ENCODE measurements at places on chromosomes 1 and 21. TPM values are rescaled to one million over a fixed set of nuclear protein-coding genes. Genes with fewer than 3 reads are reported as not detected.

Gene CTBS
- 12.9 TPM for total RNA-seq

Gene RIMS3
- total RNA-seq, result 2.1 TPM

Gene SLC1A7
- 0.66 TPM for total RNA-seq

Gene LRRC53
- total RNA-seq, result not detected
